ENCODE measurements at places on chromosomes 1 and 21. TPM values are rescaled to one million over a fixed set of nuclear protein-coding genes. Genes with fewer than 3 reads are reported as not detected.

Gene SLC9C2
- not detected for total RNA-seq

Gene GFI1
- 0.42 TPM for total RNA-seq

GRCh38 chr1:191695865-191696264, 462.4 kb upstream of the RGS18 start:
- no peaks in the 10 kb centered on the region for H3K4me1 ChIP-seq
- H3K27me3 ChIP-seq, result no peaks in the 10 kb centered on the region
- no peak for DNase-seq

DNA sequence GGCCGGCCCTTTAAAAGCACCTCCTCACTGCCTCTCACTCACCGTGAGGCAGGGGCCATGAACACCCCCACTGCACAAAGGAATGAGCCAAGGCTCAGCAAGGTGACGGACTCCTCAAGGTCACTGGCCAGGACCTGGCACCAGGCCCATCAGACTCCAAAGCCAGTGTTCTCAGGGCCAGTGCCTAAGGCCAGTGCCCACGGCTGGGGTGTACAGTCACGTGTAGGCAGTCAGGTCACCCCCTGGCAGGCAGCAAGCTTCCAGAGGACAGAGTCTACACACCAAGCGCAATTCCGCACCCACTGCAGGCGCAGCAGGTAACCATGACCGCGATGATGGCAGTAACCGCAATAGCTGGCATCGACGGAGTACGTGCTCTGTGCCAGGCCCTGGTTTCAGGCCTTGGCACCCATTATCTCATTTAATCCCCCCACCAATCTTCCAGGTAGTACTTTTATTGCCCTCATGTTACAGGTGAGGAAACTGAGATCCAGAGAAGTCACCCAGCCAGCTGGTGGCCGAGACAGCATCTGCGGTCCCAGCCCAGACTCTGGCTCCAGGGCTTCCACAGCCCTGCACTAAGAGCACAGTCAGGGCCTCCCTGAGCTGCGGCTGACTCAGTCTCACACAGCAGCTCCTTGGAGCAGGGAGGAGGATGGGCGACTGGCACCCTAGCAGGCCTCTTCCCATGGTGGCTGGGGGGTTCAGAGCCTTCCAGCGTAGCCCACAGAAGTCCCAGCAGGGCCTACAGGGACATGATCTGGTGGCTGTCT, 27.0 kb downstream of the RAP1GAP start:
- H3K4me3 ChIP-seq, result no peak overlapping the region
- no peak for DNase-seq
- no peaks in the 10 kb centered on the region for H3K27me3 ChIP-seq
- H3K36me3 ChIP-seq, result no peaks in the 10 kb centered on the region

DNA sequence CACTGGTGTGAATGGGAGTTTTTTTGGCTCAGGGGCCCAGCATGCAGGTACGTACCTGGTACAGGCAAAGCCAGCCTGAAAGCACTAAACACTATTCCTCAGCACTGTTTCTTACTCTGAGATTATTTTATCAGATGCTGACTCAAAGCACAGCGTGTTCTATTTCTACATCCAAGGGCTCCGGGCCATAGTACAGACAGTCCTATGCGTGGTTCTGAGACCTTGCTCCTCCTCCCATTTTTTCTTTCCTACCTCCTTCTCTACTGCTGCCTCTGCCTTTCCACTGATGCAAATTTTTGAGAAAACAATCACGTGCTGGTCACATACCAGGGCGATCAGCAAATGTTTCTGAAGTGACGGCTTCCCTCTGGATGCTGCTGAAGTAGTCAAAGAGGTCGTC, 36.3 kb downstream of the PDPN start:
- peaks cover 42% of the 10 kb centered on the region for H3K4me1 ChIP-seq
- no peaks in the 10 kb centered on the region for H3K36me3 ChIP-seq
- H3K4me3 ChIP-seq, result no peak overlapping the region
- H3K27me3 ChIP-seq, result no peaks in the 10 kb centered on the region
- DNase-seq, result no peak

All from esophagus squamous epithelium (tissue), 5 donors.